Hippocampal formation (tissue), 2 donors: ENCODE measurements at places on chromosomes 7 and 10.

DNA sequence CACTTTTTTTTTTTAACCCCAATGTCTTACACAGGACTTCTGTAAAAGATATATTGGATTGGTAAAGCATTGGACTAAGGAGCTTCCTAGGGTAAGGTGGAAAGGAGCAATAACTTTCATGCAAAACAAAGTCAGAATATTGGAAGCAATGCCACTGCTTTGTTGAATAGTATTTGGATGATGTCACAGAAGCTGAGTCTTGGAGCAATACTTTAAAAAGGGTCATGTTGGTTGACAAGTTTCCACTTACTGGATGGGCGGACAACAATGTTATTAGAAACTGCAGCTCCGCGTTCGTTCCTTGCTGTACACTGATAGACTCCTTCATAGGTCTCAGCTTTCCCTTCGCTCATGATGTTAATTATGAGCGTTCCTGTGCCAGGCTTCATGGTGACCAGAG is 101.9 kb upstream of the LAMB4 start:
- DNase-seq = no peak

DNA sequence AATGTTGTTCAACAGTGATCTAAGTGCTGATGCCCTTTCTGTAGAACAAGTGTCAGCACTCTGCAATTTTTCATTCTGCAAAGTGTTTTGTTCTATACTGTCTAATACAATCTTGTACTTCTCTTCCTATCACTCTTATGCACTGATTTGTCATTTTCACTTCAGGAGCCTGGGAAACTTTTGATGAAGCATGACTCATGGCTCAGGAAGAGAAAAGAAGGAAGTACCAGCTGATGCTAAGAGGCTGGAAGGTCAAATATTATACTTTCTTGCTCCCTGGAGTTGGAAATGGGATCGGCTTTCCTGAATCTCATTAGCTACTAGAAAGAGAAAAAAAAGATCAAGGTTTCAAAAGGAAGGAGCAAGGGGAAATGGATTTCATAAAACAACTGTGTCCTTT is 45.8 kb downstream of the DGKI start:
- no peak for DNase-seq

DNA sequence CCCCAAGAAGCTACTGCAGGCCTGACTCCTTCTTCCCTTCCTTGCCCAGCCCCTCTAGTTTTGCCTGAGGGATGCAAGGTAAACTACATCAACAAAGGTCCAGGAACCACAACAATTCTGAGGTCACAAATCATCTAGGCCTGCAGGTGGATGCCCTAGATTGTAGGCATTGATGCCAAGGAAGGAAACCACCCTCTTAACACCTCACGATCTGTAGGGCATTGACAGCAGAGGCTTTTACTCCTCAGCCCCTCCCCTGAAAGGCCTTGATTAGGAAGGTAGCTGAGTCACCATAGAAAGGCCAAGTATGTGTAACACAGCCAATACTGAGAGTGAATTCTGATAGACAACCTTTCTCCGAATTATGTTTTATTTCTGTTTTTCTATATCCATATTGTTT is 46.7 kb upstream of the FAM3C start:
- no peak for DNase-seq

- no peak for DNase-seq
Measured at GRCh38 chr10:48364659-48365405, 58.4 kb downstream of the MAPK8 start.

DNA sequence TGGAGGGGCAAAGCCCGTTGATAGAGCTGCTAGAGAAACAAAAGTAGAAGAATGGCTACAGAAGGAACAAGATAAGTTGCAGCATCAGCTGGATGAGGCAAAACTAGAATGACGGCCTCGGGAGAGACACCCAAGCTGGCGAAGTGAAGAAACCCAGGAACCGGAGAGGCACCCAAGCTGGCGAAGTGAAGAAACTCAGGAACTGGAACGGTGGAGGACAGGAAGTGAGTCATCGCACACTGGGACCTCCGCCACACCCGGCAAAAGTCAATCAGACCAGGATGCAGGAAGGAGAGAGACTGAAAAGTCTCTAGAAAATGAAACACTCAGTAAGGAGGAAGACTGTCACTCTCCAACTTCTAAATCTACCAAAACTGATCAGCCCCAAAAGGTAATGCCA is 133.0 kb upstream of the NEBL start:
- no peak for DNase-seq

GRCh38 chr10:128462844-128463243 is 336.6 kb upstream of the MKI67 start:
- no peak for DNase-seq

GRCh38 chr10:52533986-52534385 is 219.9 kb downstream of the DKK1 start:
- DNase-seq = no peak

DNA sequence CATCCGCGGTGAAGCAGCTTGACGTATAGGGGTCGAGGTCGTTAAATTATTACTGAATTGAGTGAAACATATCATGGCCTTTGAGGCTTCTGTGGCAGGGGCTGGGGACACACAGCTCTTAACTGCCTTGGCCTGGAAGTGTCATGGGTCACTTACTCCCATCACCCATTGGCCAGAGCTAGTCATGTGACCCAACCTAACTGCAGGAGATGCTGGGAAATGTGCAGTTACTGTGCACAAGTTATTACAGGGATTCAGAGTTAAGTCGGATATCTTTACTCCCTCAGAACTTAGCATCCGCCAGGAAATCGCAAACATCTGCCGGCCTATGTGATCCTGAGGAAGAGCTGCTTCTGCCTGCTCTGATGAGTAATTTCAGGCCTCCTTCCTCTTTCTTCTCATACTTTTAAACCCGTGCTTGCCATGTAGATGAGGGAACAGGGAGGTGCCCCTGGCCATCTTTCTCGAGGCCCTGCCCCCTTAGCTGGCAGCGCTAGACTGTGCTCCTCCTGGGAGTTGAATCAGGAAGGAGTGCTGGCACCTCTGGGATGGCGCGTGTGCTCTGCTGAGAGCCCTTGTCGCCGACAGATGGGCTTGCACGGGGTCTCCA is 203.6 kb downstream of the TCF7L2 start:
- DNase-seq = no peak

DNA sequence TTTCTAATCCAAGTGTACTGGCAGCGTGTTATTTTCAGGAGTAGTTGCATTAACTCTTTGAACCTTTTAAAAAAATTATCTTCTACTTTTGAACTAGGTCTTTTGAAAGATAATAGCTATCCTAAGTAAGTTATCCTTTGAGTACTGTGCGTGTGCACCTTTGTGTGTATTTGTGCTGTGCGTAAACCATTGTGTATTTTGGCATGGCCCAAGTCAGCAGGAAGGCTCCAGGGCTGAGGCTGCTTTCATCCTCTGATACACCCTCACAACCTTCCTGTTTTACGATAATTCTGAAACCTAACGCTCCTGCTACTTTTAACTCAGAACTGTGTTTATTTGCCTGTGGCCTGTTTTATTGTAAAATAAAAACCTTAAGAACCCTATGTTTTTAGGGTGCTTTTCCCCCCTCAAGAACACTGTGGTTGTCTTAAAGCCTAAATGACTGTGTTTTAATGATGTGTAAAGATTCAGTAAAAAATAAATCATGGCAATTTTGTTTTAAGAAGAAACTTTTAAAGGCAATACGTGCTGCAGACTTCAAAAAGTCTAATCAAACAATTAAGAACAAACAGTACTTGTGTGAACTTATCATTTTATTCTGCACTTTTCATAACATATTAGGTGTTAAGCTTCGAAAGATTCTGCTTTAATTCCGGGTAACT is 57.5 kb downstream of the HDAC9 start:
- no peak for DNase-seq

GRCh38 chr7:4531236-4531635 is 150.9 kb upstream of the FOXK1 start:
- DNase-seq = no peak

- DNase-seq = no peak
Measured at GRCh38 chr7:124426621-124427020, 339.0 kb downstream of the GPR37 start.

- DNase-seq = no peak
Measured at GRCh38 chr7:106863274-106863997, 1.6 kb upstream of the PIK3CG start.

DNA sequence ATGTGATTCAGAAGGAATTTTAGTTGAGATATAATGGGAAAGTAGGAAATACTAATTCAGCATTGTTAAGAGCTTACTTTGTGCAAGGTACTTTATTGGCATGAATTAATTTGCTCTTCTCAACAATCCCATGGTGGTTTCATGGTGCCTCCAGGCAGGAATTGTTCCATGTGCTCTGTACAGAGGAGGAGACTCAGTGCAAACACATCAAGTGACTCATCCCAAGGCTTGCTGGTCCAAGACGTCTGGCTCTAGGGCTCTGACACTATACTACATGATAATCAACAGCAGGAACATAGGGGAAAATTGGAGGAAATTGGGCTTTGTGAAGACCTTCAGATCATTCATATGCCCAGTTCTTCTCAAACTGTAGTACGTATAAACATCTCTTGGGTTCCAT is 66.5 kb upstream of the PRKG1 start:
- no peak for DNase-seq

DNA sequence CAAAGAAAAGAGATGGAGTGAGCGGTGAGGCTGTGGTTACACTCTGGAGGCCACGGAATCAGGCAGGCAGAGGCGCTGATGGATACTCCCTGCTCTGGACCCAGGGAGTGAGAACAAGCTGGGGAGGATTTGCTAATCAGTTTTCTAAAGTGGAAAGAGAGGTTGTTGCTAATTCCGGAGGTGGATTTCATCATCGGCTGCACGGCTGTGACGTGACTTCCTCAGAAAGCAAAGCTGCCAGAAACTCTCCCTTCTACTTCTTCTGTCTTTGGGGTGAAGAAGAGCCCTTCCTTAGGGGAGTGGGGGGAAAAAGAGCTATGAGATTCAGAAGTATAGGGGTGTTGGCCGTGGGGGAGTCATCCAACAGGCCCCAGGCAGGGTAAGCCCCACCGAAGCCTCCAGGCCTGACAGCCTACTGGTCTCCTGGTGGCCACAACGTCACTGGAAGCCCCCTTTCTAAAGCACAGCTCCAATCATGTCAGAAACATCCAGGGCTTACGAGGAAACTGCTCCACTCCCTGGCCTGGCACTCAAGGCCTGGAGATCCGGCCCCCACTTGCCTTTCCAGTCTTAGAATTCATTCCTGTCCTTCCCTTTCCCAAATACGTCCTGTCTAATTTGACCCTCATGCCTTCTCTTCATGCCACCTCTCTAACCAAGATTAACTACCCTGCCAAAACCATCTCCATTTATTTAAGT is 114.5 kb downstream of the HIP1 start:
- no peak for DNase-seq

GRCh38 chr10:128289621-128290020 is 163.4 kb upstream of the MKI67 start:
- no peak for DNase-seq

DNA sequence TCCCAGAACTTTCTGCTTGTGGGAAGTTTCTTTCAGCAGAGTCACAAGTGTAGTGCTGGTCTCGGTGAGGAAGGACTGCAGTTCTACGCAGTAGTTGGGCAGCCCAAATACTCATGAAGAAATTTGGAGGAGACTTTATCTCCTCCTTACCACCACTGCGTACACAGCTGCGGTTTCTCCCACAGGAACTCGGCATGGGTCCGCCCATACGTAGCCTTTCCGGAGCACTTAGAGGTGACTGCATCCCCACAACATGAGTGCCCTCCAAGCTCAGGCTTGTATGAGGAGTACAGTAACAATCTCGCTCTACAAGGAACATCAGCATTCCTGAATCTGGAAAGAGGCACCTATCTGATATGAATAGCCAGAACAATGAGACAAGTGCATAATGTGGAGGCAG is 549.2 kb upstream of the SEMA3D start:
- DNase-seq = no peak

DNA sequence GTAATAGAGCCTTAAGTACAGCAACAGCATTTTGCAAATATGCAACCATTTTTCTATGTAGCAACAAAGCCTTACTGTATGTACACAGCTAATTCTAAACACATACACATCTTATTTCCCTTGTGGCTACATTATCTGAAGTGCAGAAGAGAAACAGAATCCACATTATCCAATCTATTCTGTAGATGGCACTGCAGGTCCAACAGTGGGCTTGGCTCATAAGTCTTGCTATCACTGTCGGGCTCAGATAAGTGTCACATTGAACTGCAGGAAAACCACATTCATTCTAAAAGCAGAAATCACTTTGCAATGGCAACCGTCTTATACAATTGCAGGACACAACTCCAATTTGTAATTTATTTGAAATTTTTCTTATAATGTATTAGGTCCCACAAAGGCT is 109.8 kb upstream of the NOBOX start:
- DNase-seq = no peak

DNA sequence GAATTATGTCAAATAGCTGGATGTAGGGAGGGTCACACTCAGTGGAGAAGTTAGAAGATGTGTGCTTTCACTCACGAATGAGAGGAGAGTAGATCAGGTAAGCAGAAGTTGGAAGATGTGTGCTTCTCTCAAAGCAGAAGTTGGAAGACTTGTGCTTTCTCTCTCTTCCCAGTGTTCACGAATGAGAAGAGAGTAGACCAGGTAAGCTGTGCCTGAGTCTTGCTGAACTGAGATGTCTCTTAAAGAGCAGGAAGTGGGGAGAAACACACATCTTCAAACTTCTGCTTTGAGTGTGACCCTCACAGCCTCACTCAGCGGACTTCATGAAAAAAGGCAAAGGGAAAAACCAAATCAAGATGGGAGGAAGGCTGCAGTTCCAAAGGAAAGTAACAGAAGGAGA is 7.0 kb upstream of the TMEM243 start:
- no peak for DNase-seq
